ENCODE measurements at places on chromosomes 16 and 17.

GRCh38 chr16:19678804-19679203, 39.2 kb downstream of the KNOP1 start:
- no peak for DNase-seq

DNA sequence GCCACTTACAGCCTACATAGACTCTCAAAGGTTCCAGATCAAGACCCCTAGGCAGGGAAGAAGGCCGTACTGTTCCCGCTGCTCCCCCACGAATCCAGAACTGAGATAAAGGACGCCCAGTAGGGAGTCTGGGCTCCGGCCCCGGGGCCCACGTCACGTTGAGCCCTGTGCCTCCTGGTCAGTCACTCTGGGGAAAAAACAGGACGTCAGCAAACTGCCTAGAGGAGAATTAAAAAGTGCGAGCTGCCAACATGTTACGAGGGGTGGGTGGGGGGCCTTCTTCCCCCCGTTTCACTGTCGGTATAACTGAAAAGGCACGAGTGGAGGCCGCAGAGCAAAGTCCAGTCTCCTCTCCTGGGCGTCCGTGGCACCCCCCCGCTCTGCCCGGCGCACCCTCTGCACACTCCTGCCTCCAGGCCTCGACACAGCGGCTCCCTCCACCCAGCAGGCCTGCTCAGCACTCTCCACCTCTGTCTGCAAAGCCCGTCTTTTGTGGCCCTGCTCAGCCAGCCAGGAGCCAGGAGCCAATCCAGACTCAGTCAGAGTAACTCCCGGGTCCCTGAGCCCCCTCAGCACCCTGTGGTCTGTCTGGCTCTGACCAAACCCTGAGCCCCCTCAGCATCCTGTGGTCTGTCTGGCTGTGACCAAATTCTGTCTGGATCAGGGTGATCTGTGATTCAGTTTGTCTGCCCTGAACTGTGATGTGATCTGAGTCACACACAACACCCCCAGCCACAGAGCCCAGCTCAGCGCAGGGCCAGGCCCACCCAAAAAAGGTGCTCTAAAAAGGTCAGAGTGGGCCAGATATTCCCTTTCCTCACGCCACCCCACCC, 6.2 kb downstream of the ITGAE start:
- no peak for DNase-seq

- no peak for DNase-seq
Observed at GRCh38 chr17:81027591-81028505, 7.1 kb upstream of the BAIAP2 start.

- no peak for DNase-seq
Observed at GRCh38 chr17:19905502-19905901, 37.8 kb upstream of the ULK2 start.
